ENCODE measurements at places on chromosomes 11 and 22.

DNA sequence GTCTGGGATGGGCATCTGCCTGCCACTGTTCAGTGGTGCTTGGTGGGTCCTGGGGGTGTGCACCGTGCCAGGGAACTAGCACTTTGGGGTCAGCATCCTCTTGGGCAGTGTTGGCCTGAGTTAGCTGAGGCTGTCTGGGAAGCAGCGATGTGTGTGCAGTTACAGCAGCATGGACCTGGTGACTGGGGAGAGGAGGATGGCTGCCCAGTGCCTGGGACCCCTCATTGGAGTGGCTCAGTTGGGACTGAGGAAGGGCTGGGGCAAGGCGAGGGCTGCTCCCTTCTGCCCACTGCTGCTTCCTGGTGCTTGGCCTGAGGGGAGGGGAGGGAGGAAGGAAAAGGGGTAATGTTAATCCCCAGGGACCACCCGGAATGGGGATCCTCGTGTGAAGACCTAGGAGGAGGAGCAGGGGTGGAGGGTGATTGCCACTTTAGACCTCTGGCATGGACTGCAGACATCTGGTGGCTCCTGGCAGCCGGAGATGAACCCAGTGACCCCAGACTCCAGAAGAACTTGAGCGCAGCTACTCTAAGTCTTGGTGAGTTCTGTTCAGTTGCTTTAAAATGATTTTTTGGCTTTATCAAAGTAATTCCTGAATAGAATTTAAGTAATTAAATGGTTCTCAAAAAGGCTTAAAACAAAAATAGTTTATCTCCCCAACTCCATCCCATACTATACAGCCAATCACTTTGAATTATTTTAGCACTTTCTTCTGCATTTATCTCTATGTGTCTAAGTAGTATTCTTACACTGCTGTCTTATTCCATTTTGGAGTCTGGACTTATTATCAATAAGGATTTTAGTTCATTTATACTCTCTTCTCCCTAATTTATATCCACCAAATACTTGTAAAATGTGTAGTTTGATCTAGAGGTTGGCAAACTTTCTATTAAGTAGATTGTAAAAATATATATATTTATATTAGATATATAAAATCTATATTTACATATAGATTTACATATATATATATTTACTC lies 15.4 kb upstream of the TMEM191C start:
- DNase-seq = no peak

GRCh38 chr11:42890773-42891172 lies 421.0 kb upstream of the API5 start:
- DNase-seq = no peak

GRCh38 chr11:114183044-114183511 lies 113.1 kb upstream of the NNMT start:
- peak; percentile 14 for DNase-seq

- no peak for DNase-seq
These were observed 6.8 kb downstream of the QSER1 start for GRCh38 chr11:32899438-32899837.

GRCh38 chr22:50398831-50399648 lies 55.9 kb downstream of the PPP6R2 start:
- DNase-seq = no peak

DNA sequence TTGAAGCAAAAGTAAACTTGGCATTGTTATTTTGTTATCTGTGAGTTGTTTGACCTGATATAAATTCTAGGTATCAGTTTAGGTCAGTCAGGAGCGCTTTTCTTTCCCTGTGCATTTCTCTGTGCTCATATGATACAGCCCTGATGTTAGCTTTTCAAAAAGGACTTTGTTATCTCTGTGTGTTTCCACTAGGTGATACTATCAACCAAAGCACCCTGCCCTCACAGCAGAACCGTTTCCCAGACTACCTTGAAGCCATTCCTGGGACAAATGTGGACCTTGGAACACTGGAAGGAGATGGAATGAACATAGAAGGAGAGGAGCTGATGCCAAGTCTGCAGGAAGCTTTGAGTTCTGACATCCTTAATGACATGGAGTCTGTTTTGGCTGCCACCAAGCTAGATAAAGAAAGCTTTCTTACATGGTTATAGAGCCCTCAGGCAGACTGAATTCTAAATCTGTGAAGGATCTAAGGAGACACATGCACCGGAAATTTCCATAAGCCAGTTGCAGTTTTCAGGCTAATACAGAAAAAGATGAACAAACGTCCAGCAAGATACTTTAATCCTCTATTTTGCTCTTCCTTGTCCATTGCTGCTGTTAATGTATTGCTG lies 87.7 kb upstream of the BIRC3 start:
- no peak for DNase-seq

DNA sequence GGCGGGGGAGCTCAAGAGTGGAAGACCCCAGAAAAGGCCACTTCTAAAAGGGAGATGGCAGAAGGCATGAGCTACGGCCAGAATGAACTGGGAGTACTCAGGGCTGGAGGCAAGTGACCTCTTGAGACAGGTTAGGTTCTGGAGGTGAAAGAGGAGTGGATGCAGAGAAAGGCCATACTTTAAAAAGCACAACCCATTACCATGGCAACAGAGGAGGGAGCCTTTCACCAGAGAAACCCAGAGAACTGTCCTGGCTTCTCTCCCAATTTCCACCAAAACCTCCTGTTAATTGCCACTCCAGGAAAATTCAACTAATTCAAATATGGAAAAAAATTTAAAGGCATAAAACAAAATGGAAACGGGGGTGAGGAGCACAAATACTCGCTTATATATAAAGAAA lies 15.8 kb downstream of the A4GALT start:
- DNase-seq = no peak

DNA sequence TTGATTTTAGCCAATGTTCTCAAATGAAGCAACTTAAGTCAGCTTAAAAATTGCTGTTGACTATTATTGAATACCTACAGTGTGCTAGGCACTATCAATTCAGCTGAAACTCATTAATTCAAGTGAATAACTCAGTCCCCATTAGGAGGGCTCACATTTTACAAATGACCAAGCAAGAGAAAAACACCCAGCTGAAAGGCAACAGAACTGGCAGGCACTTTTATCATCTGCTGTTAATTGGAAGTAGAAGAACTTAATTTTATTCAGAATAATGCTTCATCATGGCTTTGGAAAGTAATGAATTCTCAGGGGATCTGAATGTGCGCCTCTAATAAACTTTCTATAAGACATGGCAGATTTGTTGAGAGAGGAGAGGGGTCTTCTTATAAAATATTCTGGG lies 1066.9 kb downstream of the DLG2 start:
- no peak for DNase-seq

GRCh38 chr11:68120273-68121066 lies 718 bp downstream of the CHKA start:
- peak; percentile 30 for DNase-seq

DNA sequence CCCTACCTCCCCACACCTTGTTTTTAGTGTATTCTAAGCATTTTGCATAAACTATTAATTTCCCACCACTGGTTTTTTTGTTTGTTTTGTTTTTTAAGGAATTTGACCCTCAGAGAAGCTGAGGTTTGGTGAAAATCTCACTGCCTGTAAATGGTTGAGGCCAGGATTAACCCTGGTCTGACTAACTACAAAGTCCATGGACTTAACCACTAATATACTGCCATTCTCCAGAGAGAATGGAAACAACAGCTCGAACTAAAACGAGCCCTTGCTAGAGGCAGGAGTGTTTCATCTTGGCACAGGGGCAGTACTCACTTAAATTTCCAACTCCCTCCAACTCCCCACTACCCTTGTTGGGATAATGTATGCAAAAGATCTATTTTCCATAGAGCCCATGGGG lies 3.0 kb downstream of the CTNND1 start:
- no peak for DNase-seq

DNA sequence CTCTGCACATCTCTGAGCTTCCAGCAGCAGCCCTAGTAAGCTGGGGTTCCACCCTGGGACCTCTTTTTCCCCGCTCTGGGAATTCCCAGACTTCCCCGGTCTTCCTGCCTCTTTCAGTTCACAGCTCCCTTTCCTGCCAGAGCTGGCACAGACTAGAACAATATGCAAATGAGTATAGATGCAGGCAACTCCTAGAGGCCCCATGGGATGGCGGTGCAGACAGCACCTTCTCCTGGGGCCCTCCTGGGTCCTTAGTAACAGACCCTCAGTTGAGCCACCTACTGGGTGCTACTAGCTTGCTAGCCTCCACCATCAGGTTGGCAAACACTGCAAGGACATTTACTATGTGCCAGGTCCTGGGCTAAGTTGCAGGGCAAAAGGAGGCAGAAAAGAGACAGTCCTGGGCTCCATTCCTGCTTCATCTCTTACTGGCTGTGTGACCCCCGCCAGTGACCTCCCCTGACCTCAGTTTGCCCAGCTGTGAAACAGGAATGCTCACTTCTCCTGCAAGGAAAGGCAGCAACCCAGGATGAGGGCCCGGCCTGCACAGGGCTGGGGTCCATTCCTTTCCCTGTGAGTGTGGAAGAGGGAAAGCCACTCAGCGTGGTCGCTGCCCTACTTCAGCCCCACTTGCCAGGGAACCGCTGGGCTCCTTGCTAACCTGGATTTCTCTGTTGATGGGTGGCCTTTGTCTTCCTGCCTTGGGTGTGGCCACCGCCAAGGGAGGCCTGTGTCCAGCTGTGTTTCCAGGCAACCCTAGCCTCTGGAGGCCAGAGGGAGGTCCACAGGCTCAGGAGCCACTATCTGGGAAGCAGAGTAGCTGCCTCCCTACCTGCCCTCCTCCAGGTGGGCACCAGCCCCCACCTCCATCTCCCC lies 7.3 kb downstream of the RELT start:
- DNase-seq = no peak

Measured in T follicular helper cell (primary cell).